ENCODE measurements at places on chromosomes 3 and 15. TPM values are rescaled to one million over a fixed set of nuclear protein-coding genes. Genes with fewer than 3 reads are reported as not detected.

CACNA1D gene
- total RNA-seq: 3.6 TPM

DNA sequence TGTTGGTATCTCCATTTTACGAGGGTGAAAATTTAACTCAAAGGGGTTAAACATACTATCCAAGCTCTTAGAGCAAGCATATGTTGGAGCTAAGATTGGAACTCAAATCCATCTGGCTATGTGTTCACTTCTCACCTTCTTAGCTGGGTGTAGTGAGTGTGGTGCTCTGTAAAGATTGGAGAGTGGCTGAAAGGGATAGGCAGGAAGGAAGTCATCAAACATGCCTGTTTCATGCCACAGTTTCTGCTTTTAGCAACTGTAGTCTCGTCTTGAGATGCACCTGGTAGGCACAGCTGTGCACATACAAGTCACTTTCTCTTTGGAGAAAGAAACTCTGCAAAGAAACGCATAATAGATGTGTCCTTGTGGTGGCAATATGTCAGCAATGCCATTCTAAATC, 189.1 kb upstream of the MDFIC2 start:
- no peak for DNase-seq
- H3K27ac ChIP-seq: no peak overlapping the region
- no peak overlapping the region for H3K4me3 ChIP-seq
- H3K36me3 ChIP-seq: no peaks in the 10 kb centered on the region
- H3K27me3 ChIP-seq: no peaks in the 10 kb centered on the region

EFHB gene
- 0.46 TPM for total RNA-seq

DNA sequence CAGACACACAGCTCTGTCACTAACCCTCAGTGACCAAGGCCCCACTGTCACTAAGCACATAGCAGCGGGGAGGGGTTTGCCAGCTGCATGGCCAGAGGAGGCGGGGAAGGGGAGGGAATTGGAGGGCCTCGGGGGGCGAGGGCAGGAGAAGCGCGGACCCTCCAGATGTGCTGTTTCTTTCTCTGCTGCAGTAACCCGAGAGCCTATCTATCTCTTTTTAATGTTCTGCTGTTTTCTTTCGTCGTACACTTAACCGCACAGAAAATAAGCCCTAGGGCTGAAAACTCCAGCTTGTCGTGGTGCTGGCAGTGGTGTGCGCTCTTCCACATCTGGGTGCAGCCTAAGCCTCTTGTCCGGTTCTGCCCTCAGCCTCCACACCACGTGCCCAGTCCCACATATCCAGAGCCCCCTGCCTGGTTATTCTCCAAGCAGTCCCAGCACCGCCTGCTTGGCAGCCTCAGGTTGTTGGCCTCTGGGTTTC, 51.1 kb downstream of the BDH1 start:
- H3K27ac ChIP-seq: no peak overlapping the region
- peaks cover 2% of the 10 kb centered on the region for H3K4me1 ChIP-seq
- H3K27me3 ChIP-seq: no peaks in the 10 kb centered on the region
- DNase-seq: no peak
- no peak overlapping the region for H3K4me3 ChIP-seq
- no peaks in the 10 kb centered on the region for H3K36me3 ChIP-seq

LAMB2 gene
- total RNA-seq: 118 TPM

TMCO5A gene
- total RNA-seq: not detected

NOX5 gene
- total RNA-seq: not detected

GRCh38 chr3:29176501-29176900, 104.4 kb upstream of the RBMS3 start:
- no peak overlapping the region for H3K4me3 ChIP-seq
- no peaks in the 10 kb centered on the region for H3K27me3 ChIP-seq
- DNase-seq: no peak

DNA sequence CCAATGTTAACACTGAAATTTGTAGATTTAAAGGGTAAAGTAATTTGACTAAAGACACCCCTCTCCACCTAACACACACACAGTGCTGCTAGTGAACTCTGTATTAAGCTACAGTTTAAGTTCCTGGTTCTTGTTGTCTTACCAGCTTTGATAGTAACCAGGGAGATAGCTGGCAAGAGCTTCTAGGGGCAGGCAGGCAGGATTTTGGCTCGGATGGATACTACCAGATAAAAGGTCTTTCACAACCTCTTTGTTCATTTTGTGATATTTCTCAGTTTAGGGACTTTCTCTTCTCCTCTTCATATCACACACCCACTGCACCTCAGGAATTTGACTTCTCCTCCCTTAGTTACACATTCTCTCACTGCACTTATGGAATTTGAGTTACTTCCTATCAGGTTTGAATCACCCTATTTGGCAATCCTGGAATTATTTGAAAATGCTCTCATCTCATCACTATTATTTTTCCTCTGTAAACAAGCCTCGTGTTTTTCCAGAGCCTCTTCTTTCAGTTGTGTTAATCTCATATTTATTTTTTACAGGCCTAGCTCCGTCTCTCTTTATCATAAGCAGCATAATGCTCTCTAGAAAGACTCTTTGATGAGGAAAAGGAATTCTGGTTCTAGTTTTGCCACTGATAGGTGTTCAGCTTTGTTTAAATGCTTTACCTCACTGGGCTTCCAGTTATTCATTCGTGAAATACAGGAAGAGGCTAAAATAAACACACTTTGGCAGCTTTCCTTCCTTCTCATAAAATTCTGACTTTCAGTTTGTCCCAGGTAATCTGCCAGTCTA, 23.0 kb upstream of the CLDN1 start:
- H3K4me3 ChIP-seq: no peak overlapping the region
- peaks cover 6% of the 10 kb centered on the region for H3K4me1 ChIP-seq
- no peaks in the 10 kb centered on the region for H3K27me3 ChIP-seq
- H3K36me3 ChIP-seq: peaks cover 2% of the 10 kb centered on the region

All from WTC11 (cell line).